ENCODE measurements at places on chromosomes 2 and 18.

GRCh38 chr18:54743605-54743995, 84.7 kb upstream of the RAB27B start:
- DNase-seq: no peak

GRCh38 chr2:19745318-19746136, 156.3 kb downstream of the TTC32 start:
- no peak for DNase-seq

DNA sequence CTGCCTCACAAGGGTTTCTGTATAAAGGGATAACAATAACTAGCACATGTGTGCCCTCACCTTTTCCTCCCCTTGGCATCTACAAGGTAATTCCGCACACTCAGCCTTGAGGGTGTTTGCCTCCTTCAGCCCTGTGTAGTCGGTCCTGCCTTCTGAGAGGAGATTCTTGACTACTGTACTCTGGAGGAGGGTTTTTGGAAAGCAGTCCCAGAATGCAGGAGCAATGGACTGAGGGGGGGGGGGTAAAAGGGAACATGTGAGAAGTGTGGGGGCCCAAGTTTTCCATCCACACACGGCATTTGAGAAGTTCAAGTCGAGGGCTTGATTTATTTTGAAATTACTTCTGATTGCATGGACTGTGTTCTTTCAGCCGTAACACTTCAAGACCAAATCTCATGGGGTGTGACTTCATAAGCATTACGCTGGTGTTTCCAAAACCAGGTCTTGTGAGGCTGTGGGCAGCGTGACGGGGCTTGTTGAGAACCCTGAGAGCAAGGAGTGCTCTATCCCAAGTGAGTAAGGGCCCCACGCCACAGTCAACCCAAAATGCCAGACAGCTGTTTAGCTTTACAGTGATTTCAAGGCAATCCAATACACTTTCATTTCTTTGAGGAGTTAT, 198.7 kb upstream of the MEIS1 start:
- DNase-seq: no peak

- DNase-seq: no peak
Observed at GRCh38 chr2:14952400-14952963, 320.0 kb downstream of the LRATD1 start.

- DNase-seq: no peak
Observed at GRCh38 chr2:231334981-231335380, 60.5 kb upstream of the B3GNT7 start.

GRCh38 chr18:715626-716025, 3.2 kb upstream of the ENOSF1 start:
- no peak for DNase-seq

GRCh38 chr2:26721115-26722032, 28.9 kb downstream of the KCNK3 start:
- DNase-seq: peak; percentile 65

GRCh38 chr2:69437751-69438154, 518 bp upstream of the NFU1 start:
- DNase-seq: no peak

GRCh38 chr18:70598406-70598805, 309.6 kb downstream of the SOCS6 start:
- DNase-seq: no peak

DNA sequence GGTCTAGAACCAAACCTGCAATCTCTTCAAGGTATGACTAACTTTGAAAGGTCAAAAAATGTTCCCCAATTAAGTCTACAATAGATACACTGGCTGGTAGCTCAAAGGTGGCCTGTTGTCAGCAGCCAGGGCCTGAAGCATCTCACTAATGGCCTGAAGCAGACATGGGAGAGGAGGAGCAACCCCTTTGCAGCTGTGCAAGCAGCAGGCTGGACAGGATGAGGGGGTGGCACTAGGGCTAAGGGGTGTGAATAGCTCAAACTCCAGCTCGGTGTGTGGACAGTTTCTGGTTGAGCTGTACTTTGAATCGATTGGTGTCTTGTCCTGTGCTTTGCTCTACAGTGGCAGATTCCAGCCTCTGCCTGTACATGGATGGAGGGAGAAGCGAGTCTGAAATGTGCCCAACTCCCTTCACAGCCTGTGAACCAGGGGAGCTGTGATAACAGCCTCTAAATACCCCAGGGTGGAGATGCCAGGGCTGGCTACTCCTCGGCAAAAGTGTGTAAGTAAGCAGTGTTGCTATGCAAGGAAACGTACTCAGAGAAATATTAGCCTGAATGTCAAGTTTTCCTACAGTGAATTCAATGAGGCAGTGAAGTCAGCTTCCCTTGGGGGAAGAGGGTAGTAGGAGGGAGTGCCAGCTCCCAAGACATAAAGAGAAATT, 34.7 kb upstream of the DTNB start:
- no peak for DNase-seq

DNA sequence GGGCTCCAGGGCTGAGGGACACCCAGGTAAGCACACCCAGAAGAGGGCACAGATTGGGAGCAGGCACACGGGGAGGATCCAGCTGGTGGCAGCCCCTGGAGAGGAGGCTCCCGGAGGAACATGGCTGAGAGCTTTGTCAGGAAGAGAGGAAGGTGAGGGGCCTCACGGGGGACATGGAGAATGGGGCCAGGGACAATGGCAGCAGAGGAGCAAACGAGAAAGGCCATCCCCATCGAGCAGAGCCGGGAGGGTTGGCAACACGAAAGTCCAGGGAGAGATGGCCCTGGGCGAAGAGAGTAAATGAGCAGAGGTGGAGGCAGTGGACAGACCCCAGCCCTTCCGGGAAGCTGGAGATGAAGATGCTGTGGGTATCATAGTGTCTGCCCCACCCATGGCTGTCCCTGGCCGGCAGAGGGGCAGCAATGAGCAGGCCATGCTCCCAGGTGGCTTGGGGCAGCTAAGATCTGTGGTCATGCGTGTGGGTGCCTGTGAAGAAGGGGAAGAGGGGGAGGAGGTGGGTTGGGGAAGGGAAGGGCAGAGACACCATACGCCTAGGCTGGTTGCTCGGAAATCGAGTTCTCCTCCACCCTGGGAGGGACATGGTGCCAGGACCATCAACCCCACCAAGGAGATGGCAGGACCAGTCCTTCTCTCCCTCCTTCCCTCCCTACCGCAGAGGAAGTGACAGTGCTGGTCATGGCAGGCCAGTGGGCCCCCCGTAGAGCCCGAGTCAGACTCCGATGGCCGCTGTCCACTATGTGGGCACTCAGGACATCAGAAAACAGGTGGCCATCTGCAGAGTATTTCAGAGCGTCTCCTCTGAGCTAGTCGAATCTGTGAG, 191.7 kb downstream of the NDUFA10 start:
- no peak for DNase-seq

GRCh38 chr2:125224830-125225229, 1199.7 kb downstream of the CNTNAP5 start:
- no peak for DNase-seq

- DNase-seq: no peak
Observed at GRCh38 chr2:12674644-12675328, 42.0 kb upstream of the TRIB2 start.

DNA sequence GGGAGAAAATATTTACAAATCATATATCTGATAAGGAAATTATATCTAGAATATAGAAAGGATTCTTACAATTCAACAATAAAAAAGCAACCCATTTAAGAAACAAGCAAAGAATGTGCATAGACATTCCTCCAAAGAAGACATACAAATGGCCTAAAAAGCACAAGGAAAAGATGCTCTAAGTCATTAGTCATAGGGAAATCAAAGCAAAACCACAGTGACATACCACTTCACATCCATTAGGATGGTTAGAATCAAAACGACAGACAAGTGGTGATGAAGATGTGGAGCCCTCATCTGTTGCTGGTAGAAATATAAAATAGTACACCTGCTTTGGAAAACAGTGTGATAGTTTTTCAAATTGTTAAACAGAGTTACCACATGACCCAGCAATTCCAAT, 48.2 kb downstream of the MAPRE2 start:
- DNase-seq: no peak

DNA sequence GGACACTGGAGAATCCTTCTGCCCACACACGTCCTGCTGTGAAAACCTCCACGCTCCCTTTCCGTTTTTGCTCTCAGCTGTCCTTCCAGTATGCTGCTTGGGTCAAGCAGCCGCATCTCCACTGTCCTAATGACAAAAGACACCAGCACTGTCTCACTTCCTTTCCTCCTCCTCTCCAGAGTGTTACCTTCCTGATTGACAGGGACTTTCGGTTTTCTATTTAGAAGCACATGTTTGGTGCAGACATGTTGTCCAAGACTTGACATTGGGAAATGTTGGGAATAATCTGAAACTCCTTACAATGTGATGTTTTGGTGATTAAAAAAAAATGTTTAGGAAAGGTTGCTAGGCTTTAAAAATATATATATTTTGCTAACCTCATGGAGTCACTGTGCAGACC, 226.6 kb downstream of the FAM210A start:
- no peak for DNase-seq

DNA sequence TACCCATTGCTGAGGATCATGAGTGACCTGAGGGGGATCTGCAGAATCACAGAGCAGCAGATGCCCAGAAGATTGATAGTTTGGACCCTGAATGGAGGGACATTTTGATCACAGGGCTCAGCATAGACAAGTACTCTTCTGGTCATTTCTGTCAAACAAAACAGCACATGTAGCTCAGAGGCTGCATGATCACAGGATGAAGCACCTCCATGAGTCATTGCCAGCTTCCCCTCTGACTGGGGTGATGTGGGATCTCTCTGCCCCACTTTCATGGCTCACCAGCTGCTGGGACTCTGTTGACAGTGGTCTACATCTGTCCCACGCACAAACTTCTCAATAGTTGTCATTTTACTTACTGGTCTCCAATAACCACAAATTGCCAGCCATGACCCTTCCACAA, 264.1 kb downstream of the RPIA start:
- no peak for DNase-seq

- no peak for DNase-seq
Observed at GRCh38 chr2:103962670-103963069, 891.2 kb upstream of the POU3F3 start.

GRCh38 chr2:70005752-70006446, 44.5 kb upstream of the ASPRV1 start:
- no peak for DNase-seq

- no peak for DNase-seq
Observed at GRCh38 chr2:227163485-227163997, 464 bp downstream of the COL4A4 start.

DNA sequence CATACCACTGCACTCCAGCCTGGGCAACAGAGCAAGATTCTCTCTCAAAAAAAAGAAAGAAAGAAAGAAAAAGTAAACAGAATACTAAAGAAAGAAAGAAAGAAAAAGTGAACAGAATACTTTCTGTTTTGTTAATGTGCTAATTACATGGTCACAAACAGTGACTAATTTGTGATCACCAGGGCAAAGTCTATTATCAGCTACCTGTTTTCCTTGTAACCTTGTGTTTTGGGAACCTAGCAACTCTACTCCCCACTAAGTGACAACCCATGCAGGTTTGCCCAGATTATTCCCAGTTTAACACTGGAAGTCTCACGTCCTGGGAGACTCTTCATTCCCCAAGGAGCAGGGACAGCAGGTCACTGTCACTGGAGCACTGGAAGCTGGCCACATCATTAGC, 16.7 kb upstream of the UGT1A9 start:
- no peak for DNase-seq

- no peak for DNase-seq
Observed at GRCh38 chr18:3069671-3070433, 56.9 kb upstream of the LPIN2 start.

- no peak for DNase-seq
Observed at GRCh38 chr18:28469946-28470345, 293.0 kb upstream of the CDH2 start.

GRCh38 chr2:158228943-158229508, 127.3 kb downstream of the UPP2 start:
- DNase-seq: no peak

DNA sequence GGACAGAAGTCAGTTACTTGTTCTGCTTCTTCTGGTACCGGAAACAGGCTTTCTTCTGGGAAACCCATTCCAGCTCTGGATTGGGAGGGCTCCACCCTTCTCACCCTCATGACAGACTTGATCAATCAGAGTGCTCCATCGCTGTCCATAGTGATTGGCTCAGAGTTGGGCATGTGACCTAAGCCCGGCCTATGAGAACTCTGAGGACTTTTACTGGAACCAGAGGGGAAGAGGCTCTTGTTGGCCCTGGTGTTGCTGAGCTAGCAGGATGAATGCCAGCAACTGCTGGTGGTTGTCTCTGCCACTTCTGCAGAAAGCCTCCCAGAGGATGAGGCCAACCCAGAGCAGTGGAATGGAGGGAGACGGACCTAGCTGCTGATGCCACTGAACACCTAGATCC, 33.3 kb downstream of the TMEM37 start:
- DNase-seq: no peak

GRCh38 chr2:36964496-36965058, 1.8 kb downstream of the STRN start:
- DNase-seq: no peak

DNA sequence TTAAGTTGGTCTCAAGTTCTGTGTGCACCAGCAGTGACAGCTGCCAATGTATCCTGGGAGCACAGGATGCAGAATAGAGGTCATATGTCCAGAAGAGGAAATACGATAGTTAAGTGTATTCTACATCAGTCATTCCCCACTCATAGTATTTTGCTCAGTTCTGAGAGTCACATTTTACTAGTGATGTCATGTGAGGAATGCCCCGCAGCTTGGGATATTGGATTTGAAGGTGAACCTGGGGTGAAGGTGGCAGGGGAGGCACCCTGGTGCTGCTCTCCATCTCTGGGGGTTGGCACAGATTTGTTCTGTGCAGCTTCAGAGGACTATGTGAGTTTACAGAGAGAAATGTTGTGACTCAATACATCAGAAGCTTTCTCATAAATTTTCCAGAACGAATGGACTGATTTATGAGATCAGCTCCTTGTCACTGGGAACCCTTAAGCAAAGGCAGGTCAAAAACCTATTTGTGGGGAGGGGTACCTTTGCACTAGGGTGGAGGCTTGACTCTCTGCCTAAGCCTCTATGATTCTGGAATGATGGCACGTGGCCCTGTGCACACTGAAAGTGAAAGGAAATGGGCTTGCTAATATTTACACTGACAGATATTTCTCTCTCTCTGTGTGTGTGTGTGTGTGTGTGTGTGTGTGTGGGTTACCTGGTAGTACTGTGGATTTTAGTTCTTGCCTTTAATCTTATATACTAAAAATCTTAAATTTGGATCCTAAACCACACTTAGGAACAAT, 95.9 kb downstream of the NEB start:
- peak; percentile 3 for DNase-seq

GRCh38 chr2:42084231-42084671, 36.4 kb downstream of the PKDCC start:
- DNase-seq: no peak

Data from Jurkat, Clone E6-1 (cell line).